Stimulated activated CD8-positive, alpha-beta memory T cell treated with anti-CD3 and anti-CD28 coated beads, Interleukin-15, amount 100 ng/mL, for 48 hours (primary cell): ENCODE measurements at places on chromosomes 4 and X.
A peak's percentile ranks its signal among the peaks of the same experiment; 100 is the strongest.

DNA sequence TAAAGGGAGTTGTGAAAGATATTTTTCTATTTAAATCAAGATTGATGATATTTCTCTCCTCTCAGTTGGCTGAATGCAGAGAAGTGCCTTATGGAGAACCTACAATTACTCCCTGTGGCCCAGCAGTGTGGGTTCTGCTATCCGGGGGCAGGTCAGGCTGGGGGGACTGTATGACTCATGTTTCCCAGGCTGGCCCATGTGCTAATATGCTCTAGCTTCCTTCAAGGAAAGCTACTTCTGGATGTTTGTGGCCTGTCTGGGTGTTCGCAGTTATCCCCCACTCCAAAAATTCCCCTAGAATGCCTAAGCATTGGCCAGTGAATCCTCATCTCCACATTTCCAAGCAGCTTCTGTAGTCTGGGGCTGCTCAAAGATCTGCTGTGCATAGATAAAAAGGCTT, 58.9 kb upstream of the SPP1 start:
- no peak for DNase-seq

GRCh38 chrX:11423362-11423818, 130.2 kb downstream of the AMELX start:
- DNase-seq: no peak

DNA sequence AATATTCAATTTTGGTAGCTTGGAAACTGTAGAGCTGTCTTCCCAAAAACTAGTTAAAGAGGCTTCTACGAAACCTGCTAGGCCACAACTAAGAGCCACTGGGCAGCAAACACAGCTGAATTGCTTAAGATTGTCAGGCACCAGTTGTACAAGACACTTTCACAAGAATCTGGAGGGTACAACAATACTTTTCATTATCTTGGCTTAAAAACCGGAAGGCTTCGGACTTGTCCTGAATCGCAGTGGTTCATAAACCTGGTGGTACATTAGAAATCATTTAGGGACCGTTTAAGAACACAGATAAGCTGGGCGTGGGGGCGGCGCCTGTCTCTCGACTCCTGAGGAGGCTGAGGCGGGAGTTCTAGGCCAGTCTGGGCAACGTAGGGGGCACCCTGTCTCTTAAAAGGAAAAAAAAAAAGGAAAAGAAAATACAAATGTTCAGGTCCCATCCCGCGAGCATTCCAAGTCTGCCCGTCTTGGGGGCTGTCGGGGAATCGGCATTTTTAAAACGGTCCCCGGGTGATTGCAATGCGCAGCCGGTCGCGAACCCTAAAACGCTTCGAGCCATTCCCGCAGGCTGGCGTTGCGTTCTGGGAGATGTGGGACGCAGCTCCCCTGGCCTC, 763 bp downstream of the PYURF start:
- peak; percentile 27 for DNase-seq

GRCh38 chrX:12021698-12022097, 116.6 kb upstream of the FRMPD4 start:
- no peak for DNase-seq

DNA sequence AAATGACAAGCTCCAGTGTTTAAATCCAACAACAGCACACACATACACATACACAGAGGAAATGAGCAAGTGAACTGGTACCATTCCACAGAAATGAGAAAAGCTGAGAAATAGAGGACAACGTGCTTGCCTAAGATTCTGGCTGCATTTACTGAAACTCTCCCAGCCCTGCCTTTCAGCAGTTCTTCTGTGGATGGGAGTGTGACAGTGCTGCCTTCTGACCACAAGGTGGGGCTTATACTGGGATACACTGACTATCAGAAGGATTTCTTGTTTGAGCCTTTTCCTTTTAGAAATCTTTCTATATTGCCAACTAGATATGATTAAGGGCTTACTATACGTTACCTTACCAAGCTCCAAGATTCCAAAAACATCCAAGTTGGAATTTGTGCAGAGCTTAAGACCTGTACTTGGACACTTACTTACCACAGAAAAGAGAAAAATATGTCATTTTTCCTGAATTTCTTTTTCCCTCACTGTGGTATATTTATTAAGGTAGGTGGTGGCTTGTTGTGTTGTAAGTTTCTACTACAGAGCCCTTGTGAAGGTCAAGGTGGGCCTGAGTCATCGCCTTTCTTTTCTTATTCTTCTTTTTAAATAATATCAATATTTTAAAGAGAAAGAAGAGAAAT, 10.7 kb upstream of the CXCL8 start:
- DNase-seq: no peak

GRCh38 chr4:119099227-119099810, 36.3 kb upstream of the MYOZ2 start:
- no peak for DNase-seq

DNA sequence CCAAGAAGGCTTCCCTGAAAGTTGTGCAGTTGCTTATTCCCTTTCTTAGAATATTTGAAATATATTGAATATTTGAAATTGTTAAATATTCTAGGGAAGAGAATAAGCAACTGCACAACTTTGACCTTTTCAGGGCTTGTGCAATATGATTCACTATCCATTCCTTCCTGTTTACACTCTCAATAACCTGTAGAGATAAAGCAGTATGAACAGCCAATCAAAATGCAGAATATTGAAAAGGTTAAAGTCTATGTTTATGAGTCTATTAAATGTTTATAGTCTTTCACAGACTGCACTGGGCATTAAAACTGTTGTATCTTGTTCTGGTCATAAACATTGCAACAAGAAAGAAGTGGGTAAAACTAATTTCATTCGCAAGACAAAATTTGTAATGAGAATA, 13.8 kb downstream of the POU3F4 start:
- DNase-seq: no peak

- no peak for DNase-seq
Measured at GRCh38 chr4:1841201-1841886, 14.6 kb downstream of the LETM1 start.

DNA sequence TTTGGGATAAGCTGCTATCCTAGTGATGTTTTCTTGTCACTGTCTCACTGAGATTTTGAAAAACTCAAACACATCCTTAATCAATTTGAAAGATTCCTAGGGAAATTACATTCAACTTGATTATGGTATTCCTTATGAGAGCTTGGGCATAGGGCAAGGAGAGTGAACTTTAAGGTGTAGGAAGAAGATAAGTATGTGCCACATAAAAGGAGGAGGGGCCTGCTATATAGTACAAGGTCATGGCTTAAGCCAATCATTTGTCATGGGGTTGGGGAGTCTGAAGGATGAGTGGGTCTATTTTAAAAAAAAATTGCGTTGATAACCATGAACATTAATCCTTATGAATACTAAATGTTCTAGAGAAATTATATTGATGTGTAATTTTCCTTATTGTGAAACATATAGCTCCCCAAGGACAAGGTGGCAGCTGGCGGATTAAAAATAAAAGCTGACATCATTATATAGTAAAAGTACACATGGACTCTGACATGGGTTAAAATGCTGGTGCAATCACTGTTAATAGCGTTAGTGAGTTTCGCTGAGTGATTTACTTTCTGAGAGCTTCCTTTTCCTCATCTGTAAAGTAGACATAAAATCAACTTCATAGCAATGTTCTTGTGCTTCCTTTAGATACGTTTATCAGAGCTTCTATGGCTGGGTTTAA, 17.4 kb downstream of the GALNT7 start:
- DNase-seq: no peak

- DNase-seq: peak; percentile 11
Measured at GRCh38 chrX:41559235-41560052, 112.3 kb downstream of the NYX start.

DNA sequence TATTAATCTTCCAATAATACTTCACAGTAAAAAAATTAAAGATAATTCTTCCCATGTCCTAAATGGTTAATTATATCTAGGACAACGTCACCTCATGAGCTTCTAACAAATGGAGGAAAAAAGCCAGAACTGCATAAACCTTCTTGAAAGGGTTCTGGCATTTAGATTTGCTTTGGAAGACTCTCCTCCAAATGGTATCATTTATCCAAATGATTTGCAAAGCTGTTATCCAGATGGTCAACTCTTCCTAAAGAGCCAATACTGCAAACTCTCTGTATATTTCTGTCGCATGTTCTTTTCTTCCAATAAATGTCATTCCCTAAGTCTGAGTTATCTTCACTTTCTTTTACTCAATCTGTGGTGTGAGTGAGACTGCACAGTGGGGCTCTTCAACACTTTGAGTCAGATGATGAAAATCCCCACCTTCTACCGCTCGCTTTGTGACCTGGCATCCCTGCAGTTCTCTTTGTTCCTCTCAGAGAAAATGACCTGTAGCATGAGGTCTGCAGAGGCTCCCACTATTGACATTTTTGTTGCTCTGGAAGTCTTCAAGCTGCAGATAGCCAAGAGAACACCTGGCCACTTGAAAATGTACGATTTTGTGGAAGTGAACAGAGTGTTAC, 52.9 kb downstream of the TMEM150C start:
- DNase-seq: no peak

- no peak for DNase-seq
Measured at GRCh38 chr4:138845054-138845453, 170.5 kb upstream of the NOCT start.

- DNase-seq: no peak
Measured at GRCh38 chrX:17828171-17828570, 32.9 kb downstream of the RAI2 start.

GRCh38 chr4:97016186-97016907, 1126.9 kb downstream of the STPG2 start:
- no peak for DNase-seq

DNA sequence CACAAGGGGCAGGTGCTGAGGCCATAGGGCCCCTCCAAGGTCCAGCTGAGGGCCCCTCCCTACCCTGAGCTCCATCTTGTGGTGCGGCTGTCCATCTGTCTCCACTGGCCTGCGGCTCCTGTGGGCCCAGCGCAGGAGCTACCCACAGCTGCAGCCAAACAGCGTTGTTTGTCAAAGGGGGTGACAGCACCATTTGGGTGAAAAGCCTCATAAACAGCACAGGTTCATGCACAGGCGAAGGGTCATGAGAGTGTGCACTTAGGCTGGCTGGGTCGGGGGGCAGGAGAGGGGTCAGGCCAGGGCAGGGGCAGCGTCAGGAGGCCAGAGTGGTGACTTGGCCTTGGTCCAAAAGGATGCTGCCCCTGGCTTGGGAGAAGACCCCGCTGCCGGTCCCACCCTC, 32.3 kb downstream of the BLOC1S4 start:
- DNase-seq: no peak

GRCh38 chr4:153655002-153655541, 29.0 kb upstream of the TLR2 start:
- no peak for DNase-seq

GRCh38 chrX:32894679-32895078, 316.7 kb downstream of the DMD start:
- DNase-seq: no peak

GRCh38 chr4:178387756-178388155, 945.5 kb upstream of the AGA start:
- no peak for DNase-seq

DNA sequence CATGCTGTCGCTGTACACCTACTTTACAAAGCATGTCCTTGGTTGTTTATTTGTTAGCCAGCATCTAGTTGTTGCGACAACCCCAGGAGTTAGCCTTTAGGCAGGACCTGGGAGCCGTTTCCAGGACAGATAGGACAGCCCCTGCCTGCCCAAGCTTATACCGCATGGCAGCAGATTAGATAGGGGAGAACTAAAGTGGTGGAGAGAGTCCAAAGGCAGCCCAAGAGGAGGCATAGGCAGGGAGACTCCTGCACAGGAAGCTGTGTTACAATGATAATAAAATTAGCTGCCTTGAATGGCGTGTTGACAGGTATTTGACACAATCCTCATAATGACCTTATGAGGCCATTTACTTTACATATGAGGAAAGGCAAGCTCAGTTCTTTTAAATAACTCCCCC, 13.0 kb downstream of the NSDHL start:
- DNase-seq: no peak

DNA sequence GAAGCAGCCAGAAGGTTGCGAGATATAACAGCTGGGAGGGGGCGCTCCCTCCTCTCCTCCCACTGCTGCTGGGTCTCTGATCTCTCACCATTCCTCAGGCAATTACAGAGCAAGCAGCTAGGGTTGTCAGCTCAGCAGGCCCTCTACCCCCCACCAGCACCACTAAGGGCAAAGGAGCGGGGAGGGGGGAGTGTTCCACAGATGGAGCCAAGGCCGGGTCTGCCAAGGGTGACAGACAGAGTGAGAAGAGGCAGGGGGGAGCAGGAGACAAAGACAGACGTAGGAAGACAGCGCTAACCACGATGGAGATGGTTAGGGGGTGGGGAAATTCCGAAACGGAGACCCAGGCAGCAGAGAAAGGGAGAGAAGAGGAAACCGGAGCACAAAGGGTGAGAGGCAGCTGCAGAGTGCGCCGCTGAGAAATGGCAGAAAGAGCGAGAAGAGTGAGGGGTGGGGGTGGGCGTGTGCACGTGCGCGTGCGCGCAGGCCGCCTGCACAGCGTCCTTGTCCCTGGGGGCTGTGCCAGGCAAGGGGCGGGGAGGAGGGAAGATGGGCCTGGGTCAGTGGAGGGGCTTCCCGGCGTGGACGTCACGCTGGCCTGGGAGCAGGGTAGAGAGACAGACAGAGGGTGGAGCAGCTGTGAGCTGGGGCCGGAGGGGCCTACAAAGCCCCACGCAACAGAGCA, 6.9 kb downstream of the L1CAM start:
- no peak for DNase-seq

- no peak for DNase-seq
Measured at GRCh38 chr4:24236532-24236931, 346.7 kb upstream of the PPARGC1A start.

DNA sequence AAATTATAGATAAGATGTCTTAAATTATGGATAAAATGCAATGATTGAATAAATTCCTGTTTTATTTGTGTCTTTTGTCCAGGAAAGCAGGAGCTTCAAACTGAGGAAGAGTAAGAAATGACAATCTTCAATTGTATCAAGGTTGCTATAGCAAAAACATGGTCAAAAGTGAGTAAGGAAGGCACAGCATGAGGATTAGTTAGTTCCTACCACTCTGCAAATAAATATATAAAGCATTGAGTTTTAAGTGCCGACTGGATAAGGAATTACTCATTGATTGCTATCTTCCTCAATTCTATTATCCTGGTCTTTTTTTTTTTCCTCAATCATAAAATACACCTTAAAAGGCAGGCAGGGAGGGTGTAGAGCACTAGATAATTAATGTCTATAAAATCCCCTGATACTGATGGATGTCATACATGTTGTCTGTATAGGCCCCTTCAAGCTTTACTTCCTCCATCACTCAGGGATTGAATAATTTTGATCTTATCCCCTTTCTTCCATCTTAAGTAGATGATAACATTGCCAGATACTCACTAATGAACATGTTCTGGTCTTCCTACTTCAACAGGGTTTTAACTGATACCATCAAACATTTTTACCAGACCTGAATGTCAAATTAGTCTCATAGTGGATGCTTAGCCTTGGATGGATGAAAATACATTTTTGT, 86.6 kb downstream of the MID1 start:
- no peak for DNase-seq

GRCh38 chrX:21946925-21947641, 6.6 kb downstream of the SMS start:
- DNase-seq: no peak

DNA sequence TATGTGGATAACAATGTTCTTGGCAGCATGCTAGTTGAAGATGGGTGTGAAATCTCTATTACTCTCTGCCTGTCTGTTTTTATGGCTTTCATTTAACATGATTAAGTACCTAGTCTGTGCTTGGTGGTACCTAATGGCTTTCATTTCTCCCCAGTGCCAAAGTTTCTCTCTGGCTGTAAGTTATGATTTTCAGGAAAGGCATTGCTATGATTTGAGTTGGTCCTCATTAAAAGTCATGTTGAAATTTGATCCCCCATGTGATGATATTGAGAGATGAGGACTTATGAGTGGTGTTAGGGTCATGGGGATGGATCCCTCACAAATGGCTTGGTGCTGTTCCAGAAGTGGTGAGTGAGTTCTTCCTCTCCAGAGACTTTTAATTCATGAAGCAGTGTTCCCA, 162.4 kb upstream of the IL15 start:
- DNase-seq: no peak
